ENCODE measurements at places on chromosomes 16 and 17.
A peak's percentile ranks its signal among the peaks of the same experiment; 100 is the strongest.

DNA sequence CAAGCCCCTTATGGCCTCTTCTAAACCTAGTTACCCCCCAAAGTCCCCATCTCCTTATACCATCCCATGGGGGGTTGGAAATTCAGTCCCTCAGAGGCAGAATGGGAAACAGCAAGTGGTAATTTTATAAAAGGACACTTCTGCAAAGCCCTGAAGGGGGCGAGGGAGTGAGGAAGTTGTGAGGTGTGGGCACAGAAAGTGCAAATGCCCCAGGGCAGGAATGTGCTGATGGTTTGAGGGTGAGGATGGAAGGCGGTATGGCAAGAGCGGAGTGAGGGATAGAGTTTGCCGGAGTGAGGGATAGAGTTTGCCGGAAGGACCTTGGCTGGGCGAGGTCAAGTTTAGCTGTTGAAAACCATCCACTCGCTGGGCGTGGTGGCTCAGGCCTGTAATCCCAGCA lies 52.7 kb downstream of the HAPSTR1 start:
- no peak for DNase-seq

GRCh38 chr17:80393241-80393890 lies 21.6 kb upstream of the ENDOV start:
- no peak for DNase-seq

GRCh38 chr17:36001862-36002603 lies 680 bp upstream of the CCL15 start:
- DNase-seq = no peak

DNA sequence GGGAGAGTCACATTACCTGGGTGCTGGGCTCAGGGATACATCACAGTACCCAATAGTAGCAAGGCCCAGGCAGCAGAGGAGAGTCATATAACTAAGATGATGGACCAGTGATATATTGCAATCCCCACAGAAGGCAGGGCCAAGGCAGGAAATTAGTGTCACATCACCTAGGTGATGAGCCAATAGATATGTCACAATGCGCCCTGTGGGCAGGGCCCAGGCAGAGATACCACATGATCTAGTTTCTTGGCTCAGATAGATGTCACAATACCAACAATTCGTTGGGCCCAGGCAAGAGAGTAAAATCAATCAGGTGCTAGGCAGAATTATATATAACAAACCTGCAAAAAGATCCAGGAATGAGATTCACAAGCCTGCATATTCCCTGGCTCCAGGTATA lies 2111.5 kb downstream of the TP53TG3F start:
- DNase-seq = peak; percentile 86

GRCh38 chr17:7839190-7839875 lies 5.3 kb downstream of the KDM6B start:
- DNase-seq = no peak

DNA sequence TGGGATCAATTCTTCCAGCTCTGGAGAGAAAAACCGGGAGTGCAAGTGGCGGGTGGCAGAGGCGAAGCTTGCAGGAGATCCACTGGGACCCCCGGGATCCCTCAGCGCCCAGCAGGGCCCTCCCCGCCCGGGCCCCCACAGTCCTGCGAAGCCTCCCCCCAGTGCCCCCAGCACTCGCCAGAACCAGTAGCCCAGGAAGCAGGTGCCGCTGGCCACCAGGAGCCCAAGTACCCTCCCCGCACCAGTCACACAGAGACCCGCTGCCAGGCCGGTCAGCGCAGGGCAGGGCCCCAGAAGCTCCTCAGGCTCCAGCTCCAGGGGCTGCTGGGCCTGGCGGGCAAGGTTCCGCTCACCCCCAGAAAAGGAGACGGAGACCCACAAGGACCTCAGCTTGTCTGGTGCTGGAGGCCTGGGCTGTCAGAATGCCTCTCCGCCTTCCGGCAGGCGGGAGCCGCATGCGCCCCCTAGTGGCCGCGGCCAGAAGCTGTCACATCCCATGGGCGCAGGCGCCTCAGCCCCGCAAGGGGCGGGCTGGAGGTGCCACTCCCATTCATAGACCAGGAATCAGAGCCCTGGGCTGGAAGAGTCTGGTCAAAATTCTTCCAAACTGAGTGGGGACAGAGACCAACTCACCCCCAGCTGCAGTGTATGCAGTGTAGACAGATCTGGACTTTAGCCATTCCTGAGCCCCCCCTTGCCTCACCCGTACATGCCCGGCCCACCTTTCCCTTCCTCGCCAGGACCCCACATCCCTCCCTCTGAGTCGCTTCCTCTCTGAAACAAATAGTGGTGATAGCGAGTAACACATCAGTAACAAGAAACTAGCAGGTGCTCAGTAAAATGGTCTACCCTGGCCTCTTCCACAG lies 1002.3 kb downstream of the KCNJ18 start:
- peak; percentile 83 for DNase-seq

GRCh38 chr17:48678141-48678971 lies 44.0 kb downstream of the PRAC1 start:
- no peak for DNase-seq

DNA sequence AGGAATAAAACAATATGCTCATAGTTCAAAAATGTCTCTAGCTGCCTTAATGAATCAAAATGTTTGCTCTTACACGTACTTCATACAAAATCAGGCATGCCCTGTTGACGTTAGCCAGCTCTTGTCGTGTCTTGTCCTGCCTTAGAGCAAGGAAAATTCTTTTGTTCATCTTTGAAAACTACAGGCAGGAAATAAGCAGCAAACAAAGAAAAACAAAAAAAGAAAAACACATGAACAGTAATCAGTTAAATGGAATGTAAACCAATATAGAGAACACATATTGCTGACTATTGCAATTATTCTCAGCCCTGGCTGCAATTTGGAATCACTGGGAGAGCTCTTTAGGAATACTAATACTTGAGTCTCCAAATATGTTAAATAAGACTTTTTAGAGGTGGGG lies 1.7 kb downstream of the CAPNS2 start:
- no peak for DNase-seq

DNA sequence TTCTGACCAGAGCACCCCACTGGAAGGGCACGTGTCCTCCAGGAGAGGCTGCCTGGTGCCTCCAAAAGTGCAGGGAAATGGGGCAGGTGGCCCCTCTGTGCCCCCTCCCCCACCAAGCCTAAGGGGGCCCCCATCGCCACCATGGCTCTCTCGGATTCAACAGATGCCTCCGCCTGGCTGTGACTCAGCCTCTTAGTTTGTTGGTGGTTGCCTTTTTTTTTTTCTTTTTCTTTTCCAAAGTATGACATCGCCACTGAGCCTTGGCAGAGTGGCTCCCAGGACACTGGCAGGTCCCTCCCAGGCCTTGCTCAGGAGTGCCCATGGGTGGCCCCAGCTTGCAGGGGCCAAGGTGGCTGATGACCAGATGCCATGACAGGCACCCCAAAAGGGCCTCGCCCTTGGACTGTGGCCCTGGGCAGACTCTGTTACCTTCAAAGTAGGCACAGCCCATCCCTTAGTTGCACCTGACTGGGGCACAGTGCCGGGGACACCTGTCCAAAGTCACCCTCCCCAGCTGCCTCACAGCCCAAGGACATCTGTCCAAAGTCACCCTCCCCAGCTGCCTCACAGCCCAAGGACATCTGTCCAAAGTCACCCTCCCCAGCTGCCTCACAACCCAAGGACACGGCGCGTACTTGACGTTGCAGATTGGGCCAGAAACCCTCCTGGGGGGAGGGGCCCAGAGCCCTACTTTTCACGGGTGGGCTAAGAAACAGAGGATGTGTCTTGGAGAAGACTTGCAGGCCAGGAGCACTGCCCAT lies 29.6 kb downstream of the NPTX1 start:
- DNase-seq = no peak

GRCh38 chr17:70653850-70654249 lies 484.5 kb downstream of the KCNJ2 start:
- DNase-seq = no peak

- DNase-seq = no peak
Measured at GRCh38 chr17:48579760-48580554, 1.8 kb upstream of the HOXB4 start.

GRCh38 chr16:88062341-88063210 lies 111.3 kb downstream of the BANP start:
- DNase-seq = no peak

All from esophagus muscularis mucosa (tissue), 4 donors.